ENCODE measurements at places on chromosomes 4 and X.

DNA sequence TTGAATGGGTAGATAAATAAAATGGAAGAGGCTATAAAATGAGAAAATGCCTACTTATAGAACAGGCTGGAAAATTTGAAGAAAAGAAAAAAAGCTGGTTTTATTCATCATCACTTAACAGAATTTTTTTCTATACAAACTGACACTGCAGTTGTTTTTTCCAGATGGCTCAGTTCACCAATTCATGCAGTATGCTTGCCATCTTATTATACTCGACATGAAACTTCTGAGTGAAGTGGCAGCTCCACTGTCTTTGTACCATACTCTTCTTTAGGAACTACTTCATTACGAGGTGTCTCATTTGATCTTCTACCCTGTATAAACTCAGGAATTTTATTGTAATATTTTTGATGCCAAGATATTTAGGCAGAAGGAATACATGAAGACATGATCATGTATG lies 153.0 kb downstream of the KDM6A start:
- DNase-seq: no peak

DNA sequence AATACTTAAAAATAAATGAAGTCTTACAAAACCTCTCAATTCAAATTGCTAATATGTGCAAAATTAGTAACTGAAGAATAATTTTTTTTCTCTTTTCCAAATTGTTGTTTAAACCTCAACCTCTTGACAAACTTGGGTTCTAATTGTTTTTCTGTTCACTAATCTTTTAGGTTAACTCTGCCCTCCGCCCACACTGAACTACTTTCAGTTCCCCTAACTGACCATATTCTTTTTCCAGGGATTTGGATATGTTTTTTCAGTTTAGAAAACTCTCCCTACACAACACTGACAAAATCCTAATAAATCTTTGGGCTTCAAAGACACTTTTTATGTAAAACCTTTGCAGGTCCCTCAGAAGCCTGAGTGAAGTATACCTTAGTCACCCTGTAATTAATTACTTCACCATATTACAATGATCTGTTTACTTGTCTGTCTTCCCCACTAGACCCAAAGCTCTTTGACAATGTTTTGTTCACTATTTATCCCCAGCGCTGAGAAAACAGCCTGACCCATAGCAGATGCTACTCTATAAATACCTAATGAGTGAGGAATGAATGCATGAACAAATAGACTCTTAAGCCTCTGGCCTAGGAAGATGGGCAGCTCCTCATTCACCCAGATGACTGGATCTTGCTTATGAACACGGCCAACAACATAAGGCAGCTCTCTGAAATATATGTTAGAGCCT lies 134.9 kb downstream of the MAML3 start:
- DNase-seq: no peak

DNA sequence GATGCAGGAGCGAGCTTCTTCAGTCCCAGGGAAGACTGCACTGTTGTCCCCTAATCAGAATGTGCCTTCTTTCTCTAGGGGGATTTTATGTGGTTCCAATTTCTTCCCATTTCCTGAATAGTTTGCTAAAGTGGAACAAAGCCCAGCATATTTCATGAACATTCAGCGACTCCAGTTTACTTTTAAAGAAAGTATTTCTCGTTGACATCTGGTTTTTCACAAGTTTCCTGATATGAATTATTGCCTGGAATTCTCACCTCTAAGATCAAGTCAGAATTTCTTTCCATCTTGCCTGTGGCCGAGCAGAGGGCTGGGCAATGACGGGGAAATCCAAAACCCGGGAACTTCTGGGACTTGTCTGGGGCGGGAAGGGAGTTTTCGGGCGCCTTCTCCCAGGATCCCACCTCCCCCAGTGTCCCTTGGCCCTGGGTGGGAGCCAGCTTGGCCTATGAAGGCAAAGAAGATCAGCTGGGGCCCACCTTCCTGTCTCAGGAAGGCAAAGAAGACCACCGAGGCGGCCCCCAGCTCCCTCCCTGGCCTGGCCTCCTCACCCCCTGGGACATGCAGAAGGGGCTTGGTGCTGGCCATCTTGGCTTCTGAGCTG lies 15.4 kb downstream of the SORCS2 start:
- DNase-seq: no peak

DNA sequence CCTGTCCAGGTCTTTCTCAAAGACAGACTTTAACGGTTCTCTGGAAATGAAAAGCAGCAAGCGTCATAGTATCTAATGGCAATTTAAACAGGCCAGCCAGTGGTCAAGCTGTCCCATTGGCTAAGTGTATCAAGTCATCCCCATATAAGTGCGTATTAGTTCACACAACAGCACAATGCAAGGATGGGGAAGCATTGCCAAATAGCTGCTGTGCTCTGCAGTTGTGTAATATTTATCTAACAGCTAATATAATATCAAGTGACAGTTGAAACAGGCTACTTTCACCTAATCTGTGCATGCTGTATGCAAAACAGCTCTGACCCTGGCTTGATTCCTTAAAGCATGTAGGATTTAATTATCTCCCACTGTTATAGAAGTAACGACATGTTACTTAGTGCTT lies 134.8 kb upstream of the PPARGC1A start:
- no peak for DNase-seq

GRCh38 chr4:108185252-108185651 lies 16.5 kb upstream of the LEF1 start:
- DNase-seq: no peak

DNA sequence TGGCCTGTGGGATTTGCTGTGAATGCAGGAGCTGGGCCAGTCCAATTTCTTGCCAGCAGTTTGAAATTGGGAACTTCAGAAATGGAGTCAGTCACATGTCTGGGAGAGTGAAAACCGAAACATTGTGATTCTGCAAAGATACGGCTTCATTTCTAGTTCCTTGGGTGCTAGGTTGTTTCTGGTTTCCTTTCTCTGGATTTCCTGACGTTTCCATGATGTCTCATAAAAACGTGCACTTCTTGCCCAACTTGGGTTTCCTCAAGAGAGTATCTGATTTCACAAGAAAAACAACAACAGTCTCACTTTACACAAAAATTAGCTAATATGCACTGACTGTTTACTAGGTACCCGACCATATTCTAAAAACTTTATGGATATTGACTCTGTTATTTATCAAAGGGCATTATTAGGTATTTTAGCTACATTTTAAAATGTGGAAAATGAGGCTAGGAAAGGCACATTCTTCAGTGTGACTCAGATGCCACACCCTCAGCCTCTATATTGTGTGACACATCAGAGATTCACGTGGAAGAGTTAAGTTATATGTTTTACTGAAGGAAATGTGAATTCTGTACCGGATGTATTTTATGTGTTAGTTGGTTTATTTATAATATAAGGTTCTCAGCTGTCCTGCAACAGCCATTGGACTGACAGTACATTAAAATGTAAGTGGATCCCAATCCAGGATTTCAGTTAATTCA lies 225.0 kb upstream of the PUDP start:
- DNase-seq: no peak

DNA sequence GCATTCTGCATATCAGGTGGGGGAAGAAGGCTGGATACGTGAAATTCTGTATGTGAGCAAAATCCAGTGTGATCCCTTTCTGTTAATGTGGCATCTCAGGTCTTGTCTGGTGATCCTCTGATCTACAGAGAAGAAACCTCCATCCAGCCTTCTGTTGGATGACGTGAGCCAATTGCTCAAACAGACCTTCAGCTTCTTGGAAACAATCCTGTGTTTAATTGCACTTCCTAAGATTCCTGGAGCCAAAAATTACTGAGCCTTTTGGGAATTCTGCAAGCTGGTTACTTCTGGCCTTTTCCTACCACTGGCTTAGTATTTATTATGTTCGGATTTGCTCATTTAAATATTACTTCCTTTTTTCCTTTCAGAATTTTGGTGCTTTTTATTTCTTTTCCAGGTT lies 51.2 kb downstream of the TRIML1 start:
- no peak for DNase-seq

- DNase-seq: peak; percentile 18
These were observed 25.7 kb upstream of the CSF2RA start for GRCh38 chrX:1242891-1243402.

DNA sequence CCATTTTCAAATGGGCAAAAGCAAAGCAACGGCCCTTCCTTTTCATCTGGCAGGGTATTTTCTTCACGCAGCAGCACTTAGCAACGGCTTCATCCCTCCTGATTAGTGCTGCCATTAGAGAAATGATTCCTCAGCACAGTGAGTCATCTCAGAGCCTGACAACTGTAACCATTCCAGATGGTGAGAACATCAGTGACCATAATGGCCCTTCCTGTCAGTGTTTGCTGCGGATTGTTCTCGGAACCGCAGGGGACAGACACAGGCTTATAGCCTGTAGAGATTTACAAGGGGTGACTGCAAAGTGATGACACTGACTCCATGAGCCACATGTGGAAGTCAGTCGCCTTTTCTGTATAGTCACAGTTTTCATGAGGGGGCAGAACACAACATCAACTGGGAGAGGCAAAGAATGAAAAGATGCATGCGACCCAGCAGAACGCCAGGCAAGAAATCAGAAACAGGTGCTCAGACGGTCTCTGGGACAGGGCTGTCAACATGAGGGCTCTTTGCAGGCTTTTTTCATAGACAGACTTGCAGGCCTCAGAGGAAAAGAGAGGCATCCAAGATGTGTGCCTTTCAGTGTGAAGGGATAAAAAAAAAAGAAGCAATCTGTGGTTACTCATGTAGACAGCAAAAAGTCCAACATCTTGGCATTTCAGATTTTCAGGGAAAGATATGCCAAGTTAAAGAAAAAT lies 69.9 kb upstream of the FBXW7 start:
- DNase-seq: no peak

GRCh38 chr4:68373513-68373912 lies 23.6 kb upstream of the YTHDC1 start:
- DNase-seq: peak; percentile 49

DNA sequence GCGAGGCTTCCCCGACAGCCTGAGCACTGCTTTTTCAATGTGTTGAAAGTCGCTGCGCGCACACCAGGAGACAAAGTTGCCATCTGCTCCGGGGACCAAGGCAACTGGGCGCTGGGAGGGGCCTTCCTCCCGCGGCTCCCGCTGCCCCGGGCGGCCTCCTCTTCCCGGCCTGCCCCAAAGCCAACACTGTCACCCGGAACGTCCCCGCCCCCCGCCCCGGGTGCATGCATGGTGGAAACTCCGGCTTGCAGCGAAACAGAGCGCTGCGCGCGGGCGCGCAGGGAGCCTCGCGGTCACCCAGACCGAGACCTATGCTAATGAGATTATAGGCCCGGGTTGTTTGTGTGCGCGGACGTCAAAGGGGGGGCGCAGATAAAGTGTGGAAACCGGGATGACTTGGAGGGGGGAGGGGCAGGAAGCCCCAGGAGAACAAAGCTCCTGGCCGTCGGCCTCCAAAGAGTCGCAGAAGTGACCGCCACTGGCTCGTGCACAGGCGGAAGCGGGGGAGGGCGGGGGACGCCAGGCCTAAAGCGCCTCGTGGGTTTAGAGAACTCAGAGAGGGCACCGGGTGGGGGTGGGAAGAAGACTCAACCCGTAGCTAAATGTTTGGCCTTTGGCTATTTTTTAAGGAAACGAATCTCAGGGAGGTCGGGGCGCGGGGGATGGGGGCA lies 88.8 kb downstream of the BCOR start:
- peak; percentile 9 for DNase-seq

- DNase-seq: no peak
These were observed 32.0 kb upstream of the ANXA5 start for GRCh38 chr4:121728798-121729226.

GRCh38 chrX:13212191-13212651 lies 107.6 kb downstream of the ATXN3L start:
- DNase-seq: no peak

GRCh38 chr4:106694232-106694631 lies 325.7 kb upstream of the GIMD1 start:
- no peak for DNase-seq

GRCh38 chr4:17911608-17912007 lies 100.8 kb downstream of the NCAPG start:
- DNase-seq: no peak

- no peak for DNase-seq
These were observed 7.7 kb downstream of the COL4A5 start for GRCh38 chrX:108447303-108447702.

GRCh38 chrX:149129767-149130166 lies 375.3 kb downstream of the IDS start:
- DNase-seq: no peak

DNA sequence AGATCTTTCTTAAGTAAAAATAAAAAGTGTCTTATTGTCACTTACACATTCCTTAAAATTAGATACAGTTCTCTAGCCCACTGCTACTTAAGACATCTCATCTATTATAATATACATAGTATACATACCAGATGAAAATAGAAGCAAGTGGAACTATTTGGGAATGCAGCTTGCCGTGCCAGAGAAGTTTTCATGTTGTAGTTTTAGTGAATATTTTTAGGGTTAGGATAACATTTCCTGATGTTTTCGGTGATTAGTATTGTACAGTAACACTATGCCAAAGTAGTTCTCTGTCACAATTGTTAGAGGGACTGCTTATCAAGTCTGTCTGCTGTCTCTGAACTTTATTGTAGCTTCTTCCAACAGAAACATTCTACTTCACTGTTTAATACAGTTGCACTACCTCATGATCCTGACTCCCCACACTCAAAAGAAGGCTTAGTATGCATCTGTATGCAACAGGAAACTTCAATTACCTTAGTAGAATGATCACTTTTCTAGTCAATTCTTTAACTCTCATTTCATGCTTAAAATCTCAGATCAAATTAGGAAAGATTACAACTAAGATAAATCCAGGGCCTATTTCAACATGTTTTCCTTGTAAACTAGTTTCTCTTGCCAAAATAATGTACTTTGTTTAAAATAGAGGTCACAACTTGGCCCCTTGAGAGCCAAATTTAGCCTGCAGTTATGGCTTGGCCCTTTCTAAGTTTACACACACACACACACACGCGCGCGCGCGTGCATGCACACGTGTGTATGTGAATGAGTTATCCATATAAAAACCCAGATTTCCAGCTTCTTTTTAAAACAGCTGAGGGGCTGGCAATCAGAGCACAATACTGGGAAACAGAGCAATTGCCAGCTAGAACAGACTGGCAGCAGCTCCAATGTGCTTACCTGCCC lies 42.3 kb upstream of the SRPX start:
- DNase-seq: no peak

- DNase-seq: no peak
These were observed 177.7 kb downstream of the CRLF2 start for GRCh38 chrX:1034717-1035116.

GRCh38 chr4:99665983-99666382 lies 8.4 kb upstream of the C4orf54 start:
- DNase-seq: no peak

GRCh38 chr4:94455081-94455480 lies 3.3 kb downstream of the PDLIM5 start:
- DNase-seq: no peak

- DNase-seq: no peak
These were observed 29.4 kb upstream of the NEUROG2 start for GRCh38 chr4:112545346-112545745.

DNA sequence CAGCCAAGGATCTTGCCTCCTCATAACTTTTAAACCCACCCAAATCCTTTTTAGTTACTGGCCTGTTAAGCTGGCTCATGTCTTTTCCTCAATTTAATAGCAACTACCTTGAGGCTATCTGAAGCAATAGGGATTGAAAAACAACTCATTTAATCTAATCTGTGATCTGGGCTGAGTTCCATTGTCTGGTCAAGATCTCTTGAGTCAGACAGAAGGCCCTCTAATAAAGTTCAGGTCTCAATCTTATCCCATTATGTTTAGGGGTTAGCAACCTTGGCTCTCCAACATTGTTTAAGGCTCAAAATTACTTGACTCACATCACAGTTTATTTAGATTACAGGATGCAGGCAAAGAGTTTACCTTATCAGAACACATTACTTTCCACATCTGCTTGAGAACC lies 436.1 kb downstream of the ANKRD50 start:
- DNase-seq: no peak

GRCh38 chr4:63788271-63788670 lies 621.0 kb downstream of the TECRL start:
- DNase-seq: no peak
